ENCODE measurements at places on chromosomes 3 and 15.

DNA sequence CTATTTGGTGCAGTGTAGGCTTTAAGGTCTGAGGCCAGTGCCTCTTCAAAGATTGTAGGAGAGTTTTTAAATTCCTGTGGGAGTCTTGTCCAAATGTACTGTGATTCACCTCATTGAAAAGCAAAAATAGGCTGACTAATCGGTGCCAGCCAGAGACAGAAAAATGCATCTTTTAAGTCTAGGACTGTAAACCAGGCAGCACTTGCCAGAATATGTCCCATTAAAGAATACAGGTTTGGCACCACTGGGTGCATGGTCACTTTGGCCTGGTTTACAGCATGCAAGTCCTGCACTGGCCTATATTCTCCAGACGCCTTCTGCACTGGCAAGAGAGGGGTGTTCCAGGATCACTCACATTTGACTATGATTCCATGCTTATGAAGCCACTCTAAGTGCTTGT lies 20.3 kb upstream of the NOX5 start:
- DNase-seq, result no peak

- DNase-seq, result no peak
These were observed 18.2 kb upstream of the HLTF start for GRCh38 chr3:149104484-149104883.

DNA sequence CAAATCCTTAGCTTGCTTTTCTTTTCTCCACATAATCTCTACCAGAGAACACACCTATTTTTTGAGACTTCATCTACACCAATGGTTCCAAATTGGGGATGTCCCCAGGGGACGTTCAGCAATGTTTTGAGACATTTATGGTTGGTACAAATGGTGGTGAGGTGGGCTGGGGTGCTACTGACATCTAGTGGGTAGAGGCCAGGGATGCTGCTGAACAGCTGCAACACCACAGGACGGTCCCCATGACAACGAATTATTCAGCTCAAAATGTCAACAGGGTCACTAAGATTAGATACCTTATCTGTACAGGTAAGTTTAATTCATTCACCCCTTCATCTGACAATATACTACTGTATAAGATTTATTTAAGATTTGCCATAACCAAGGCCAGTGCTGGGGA lies 14.4 kb downstream of the GK5 start:
- DNase-seq, result no peak

DNA sequence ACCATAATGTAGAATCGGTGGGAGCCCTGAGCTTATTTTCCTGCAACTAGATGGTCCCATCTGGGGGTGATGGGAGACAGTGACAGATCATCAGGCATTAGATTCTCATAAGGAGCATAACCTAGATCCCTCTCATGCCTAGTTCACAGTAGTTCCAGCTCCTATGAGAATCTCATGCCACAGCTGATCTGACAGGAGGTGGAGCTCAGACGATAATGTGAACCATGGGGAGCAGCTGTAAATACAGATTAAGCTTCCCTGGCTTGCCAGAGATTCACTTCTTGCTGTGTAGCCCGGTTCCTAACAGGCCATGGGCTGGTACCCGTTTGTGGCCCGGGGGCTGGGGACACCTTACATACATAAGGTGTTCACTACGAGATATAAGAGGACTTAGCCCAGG lies 67.5 kb upstream of the LRRFIP2 start:
- DNase-seq, result no peak

DNA sequence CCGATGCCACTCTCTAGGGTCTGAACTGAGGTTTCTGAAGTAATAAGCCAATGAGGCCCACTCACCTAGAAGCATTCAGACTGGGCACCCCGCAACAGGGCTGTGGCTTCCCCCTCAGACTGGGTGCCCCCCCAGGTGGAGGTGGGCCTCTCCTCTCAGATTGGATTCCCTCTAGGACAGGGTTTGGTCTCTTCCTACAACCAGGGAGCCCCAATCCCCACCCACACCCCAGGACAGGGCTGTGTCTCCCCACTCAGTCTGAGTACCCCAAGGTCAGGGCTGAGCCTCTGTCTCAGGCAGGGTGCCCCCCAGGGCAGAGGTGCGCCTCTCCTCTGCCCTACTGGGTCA lies 27.7 kb downstream of the PTH1R start:
- DNase-seq, result no peak

DNA sequence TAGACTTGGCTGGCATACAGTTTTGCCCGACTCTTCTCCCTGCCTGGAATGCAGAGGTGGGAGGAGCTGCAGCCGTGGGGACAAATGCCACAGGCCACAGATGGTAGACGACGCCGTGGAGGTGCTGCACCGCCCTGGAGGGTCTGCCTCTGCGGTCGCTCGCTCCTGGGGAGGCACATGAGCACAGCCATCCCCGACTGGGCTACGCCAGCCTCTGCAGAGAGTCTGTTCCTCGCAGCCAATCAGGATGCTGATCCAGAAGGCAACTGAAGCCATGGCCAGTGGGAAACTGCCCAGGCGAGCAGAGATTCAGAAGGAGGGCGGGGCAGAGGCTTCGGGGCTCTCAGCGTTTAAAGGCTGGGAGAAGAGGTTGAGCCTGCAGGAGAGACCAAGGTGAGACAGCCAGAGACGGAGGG lies 11.9 kb upstream of the LRRC15 start:
- no peak for DNase-seq

GRCh38 chr3:156150434-156151066 lies 30.2 kb downstream of the KCNAB1 start:
- no peak for DNase-seq

DNA sequence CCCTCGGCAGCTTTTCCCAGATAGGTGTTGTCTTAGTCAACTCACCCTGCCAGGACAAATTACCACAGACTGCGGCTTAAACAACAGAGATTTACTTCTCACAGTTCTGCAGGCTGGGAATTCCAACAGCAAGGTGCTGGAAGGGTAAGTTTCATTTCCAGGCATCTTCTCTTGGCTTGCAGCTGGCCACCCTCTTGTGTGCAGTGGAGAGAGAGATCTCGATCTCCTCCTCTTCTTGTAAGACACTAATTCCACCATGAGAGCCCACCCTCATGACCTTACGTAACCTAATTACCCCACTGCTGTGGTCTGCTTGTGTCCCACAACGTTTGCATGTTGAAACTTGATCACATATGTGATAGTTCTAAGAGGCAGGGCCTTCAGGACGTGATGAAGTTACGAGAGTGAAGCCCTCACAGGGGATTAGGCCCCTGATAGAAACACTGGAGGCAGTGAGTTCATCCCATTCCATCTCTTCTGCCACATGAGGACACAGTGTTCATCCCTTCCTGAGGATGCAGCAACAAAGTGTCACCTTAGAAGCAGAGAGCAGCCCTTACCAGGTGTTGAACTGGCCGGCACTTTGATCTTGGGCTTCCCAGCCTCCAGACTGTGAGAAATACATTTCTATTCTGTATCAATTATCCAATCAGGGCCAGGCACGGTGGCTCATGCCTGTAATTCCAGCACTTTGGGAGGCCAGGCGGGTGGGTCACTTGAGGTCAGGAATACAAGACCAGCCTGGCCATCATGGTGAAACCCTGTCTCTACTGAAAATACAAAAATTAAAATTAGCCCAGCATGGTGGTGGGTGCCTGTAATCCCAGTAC lies 247.7 kb downstream of the PLCL2 start:
- DNase-seq, result no peak

Data from stimulated activated CD8-positive, alpha-beta memory T cell treated with anti-CD3 and anti-CD28 coated beads, Interleukin-12 subunit alpha, Interleukin-12 subunit beta, amount 100 ng/mL, for 1 hour (primary cell).